ENCODE measurements at places on chromosomes 7 and 10.

DNA sequence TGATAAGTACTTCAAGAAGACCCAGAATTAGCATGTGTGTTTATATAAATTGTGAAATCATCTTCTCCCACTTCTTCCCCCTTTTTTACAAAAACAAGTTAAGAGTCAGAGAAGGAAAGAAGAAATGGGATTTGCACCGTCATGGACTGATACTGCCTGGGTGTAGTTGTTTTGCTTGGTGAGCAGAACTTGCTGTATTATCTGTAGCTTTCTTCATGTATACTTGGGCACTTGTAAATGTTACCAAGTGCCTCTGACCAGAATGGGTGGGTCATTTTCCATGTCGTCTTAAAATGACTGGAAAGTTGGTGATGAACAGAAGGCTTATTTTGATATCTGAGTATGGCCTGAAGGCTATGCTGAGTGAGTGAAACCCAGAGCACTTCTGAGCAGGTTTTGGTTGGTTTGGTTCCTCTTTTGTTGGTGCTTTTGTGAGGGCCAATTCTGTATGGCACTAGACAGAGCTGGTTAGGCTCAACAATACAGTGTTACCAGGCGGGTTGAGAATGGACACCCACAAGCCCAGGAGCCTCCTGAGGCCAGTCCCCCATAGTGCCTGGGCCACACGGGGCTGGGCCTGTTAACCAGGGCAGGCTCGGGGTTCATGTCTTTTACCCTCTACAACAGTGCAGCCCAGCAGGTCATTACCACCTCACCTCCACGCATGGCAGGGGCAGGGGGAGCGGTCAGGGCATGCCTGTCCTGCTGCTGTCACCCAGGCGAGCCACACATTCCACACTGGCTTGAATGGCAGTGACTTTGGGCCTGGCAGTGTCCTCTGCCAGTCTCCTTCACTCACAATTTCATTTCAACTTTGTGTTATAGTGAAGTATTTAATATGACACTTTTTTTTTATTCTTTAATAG lies 115.1 kb downstream of the CCNY start:
- no peak for DNase-seq

- no peak for DNase-seq
These were observed 54.0 kb downstream of the ASNS start for GRCh38 chr7:97818066-97818663.

GRCh38 chr7:116499168-116500077 lies at the start of gene CAV2:
TSS of gene CAV2 (plus strand) at chr7:116499738. CDS start at chr7:116499782, 44 bp downstream.
- DNase-seq = peak; percentile 70

- no peak for DNase-seq
These were observed 381.7 kb downstream of the THSD7A start for GRCh38 chr7:11450281-11450680.

- DNase-seq = no peak
These were observed 81.5 kb downstream of the MAD1L1 start for GRCh38 chr7:2151237-2151636.

- DNase-seq = no peak
These were observed 57.8 kb downstream of the STK17A start for GRCh38 chr7:43640679-43641078.

DNA sequence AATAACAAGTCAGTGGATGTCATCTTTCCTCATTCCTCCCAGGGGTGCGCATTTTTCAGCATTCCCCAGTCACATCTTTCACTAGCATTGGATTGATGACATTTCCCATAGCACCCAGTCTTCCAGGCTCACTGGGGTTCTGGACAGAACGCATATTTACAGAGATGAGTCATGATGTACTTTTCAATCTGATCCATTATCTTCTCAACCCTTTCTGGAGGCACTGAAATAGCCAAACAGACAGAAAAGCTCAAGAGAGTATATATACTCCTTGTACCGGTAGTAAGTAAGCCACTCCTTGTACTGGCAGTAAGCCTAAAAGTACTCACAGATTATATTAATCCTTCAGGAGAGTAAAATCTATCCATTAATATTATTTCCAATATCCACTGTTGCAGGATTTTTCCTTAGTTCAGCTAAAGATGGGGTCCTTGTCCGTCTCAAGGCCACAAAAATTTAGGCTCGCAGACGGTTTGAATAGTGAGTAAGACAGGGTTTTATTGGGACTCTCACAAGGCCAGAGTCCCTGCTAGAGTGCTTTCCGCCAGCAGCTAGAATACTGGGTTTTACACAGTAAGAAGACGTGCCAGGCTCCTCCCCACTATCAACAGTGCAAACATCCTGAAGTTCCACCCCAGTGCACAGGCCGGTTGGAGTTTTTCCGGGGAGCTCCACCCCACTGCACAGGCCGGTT lies 60.8 kb downstream of the MDH2 start:
- no peak for DNase-seq

GRCh38 chr7:71712653-71713180 lies 580.8 kb downstream of the GALNT17 start:
- DNase-seq = no peak

DNA sequence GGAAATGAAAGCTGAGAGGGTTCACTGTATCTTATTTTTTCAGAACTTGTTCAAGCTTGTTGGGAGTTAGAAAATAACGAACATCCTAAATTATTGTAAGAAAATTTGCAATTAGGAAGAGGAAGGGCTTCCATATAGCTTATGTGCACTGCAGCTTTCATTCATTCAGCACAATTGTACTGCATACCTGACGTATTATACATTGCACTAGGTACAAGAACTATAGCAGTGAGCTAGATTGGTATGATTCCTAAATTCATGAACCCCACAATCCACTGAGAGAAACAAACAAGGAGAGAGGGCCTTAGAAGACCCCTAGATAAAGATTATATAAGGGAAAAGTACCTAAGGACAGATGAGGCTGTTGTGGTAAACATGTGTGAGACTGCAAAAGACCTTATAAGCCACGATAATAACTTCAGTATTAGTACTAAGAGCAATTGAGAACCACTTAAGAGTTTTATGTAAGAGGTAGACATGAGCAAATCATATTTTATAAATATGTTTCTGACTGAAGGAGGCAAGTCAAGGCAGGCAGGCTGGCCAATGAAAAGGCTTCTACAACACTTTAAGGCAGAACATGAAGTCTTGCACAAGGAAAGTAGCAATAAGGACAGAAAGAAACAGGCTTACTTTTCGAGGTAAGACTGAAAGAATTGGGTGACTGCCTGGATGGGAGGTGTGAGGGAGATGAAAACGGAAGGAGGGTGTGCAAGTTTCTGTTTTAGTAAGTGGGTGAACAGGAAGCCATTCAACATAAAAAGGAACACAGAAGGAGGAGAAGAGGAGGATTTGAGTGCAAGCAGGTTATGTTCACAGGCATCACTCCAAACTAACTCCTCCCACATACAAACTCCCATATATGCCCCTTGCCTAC lies 77.9 kb upstream of the LRRN3 start:
- DNase-seq = no peak

- no peak for DNase-seq
These were observed 295.3 kb upstream of the KLF6 start for GRCh38 chr10:4080225-4080805.

- DNase-seq = no peak
These were observed 8.2 kb upstream of the CFAP69 start for GRCh38 chr7:90236721-90237289.

- DNase-seq = no peak
These were observed 59.2 kb upstream of the JAZF1 start for GRCh38 chr7:28239823-28240204.

- no peak for DNase-seq
These were observed 256.1 kb downstream of the COBL start for GRCh38 chr7:51060536-51060935.

DNA sequence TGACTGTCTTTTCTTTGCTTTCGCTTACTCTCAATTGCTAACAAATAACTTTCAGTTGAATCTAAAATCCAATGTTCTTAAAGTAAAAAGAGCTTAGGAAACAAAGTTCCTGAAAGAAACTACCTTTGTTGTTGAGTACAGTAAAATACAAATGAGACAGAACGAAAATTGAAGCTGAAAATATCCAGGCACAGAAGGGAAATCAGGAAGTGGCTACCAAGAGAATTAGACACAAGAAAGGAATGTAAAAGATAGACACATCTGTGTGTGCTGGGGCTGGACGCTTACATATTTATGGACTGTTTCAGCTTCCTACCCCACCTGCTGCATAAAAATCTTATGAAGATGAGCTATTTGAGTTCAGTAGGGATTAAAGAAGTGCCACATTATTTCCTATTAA lies 161.7 kb upstream of the PLXDC2 start:
- peak; percentile 27 for DNase-seq

DNA sequence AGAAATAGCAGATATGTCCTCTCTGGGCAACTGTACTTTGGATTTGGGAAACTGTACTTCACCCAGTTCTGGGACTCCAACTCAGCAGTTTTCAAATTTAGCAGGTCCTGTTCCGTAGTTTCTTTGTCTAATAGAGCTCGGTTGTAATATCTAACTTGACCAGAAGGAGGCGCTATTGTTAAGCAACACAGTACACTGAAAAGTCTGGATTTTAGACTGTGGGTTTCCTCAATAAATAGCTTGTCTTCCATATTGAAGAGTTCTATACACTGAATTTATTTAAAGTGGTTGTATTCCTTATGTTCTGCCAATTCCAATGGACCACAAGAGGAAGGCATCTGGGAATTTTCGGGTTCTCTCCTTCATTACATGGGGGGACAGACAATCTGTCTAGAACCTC lies 39.8 kb downstream of the ELFN1 start:
- DNase-seq = no peak

GRCh38 chr10:50422259-50422658 lies 170.9 kb upstream of the ASAH2 start:
- no peak for DNase-seq

- DNase-seq = no peak
These were observed 88.3 kb upstream of the KIAA1217 start for GRCh38 chr10:24120646-24121045.

DNA sequence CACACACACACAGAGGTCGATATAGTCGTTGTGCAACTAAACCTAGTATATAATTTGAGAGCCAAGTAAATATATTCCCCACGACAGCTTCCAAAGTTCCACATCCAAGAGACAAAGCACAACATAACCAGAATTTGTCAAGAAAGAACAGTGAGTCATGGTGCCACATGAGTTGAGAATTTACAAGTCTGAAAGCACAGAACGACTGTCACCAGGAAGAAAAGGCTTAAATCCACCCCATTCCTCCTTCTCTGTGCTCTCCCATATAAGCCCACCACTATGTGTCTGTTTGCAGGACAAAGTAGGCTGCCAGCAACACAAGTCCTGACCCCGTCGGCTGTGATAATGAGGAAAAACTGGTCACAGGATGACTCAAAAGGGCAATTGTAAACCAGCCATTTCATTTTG lies 32.8 kb downstream of the GSAP start:
- DNase-seq = no peak

GRCh38 chr7:24336461-24336860 lies 52.5 kb downstream of the NPY start:
- DNase-seq = no peak

- peak; percentile 9 for DNase-seq
These were observed 239.0 kb upstream of the KLF6 start for GRCh38 chr10:4024027-4024426.

- no peak for DNase-seq
These were observed 109.0 kb downstream of the CCNY start for GRCh38 chr10:35445150-35445884.

- DNase-seq = no peak
These were observed 24.0 kb downstream of the WAPL start for GRCh38 chr10:86497621-86498020.

DNA sequence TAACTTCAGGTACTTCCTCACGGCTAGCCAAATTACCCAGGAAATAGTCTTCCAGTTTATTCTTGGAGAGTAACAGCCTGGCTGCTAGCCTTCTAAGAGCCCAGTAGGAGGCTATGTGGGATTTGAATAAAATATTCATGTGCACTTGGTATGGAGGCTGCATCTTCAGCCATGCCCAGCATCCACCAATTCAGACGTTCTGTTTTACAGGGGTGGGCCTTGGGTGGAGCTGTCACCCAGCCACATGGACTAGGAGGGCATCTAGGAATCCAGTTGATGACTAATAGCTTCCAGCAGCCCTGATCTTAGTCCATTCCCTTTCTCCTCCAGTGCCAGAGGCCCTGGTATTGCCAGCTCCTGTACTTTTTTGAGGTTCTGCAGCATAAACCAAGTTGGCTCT lies 66.3 kb upstream of the ZRANB1 start:
- DNase-seq = peak; percentile 49

DNA sequence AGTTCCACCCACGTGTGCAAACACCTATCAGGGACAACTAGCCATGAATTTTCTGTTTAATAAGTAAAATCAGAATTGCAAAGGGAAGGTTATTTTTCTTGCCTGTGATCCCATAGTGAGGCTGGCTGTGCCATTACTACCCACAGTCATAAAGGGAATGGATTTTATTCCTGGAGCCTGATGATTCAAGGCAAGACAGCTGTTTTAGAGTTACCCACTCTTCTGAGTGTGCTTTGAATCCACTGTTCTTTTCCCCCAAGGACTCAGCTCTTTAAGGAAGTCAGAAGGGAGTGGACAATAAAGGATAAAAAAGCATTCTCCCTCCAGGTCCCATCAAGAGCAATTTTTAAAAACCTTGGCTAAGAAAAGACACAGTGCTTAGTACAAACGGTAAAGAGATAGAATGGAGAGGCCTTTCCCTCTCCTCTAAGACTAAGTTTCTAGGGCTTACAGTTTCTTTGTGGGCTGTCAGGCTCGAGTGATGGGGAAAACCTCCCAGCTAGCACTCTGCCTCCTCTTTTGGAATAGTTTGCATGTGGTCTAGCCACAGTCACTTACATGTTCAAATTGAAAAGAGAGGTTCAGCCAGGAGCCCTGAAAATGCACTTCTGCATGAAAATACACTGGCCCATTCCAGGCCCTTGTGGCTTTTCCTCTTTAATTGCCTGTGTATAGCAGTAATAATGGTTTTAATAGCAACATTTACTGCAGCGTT lies 5.1 kb upstream of the LRRC4 start:
- no peak for DNase-seq

DNA sequence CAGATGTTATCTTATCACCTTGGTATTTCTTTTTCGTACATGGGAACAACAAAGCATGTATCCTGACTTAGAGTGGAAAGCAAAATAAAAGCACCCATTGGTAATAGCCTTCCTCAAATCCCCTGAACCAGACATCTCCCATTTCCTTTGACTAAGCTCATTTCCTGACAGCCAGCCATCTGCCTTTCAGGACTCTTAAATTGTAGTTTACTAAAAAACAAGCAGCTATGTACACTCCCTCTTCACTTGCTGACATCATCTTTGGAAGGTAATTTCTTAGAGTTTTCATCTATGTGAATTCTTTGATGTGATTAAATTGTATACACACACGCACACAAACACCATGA lies 40.7 kb downstream of the ARL4A start:
- no peak for DNase-seq

GRCh38 chr7:127253281-127254162 lies 781 bp upstream of the GRM8 start:
- DNase-seq = peak; percentile 72

- DNase-seq = no peak
These were observed 136.8 kb downstream of the EXOC4 start for GRCh38 chr7:133389727-133390126.

GRCh38 chr7:19098510-19098909 lies 18.9 kb downstream of the TWIST1 start:
- no peak for DNase-seq

GRCh38 chr7:74149603-74150002 lies 24.6 kb upstream of the EIF4H start:
- DNase-seq = no peak

- DNase-seq = no peak
These were observed 69.7 kb downstream of the CFAP46 start for GRCh38 chr10:132872658-132873057.
